Keratinocyte (primary cell): ENCODE measurements at places on chromosomes 3 and 15. TPM values are rescaled to one million over a fixed set of nuclear protein-coding genes. Genes with fewer than 3 reads are reported as not detected.
A peak's percentile ranks its signal among the peaks of the same experiment; 100 is the strongest.

NRROS gene
- 0.02 to 0.05 TPM (median 0.03 TPM) in 3 replicates for polyA plus RNA-seq

PP2D1 gene
- polyA plus RNA-seq = not detected in 3 replicates

B3GALNT1 gene
- 2.3 to 5.0 TPM (median 3.6 TPM) in 3 replicates for polyA plus RNA-seq

MRPL47 gene
- polyA plus RNA-seq = 39.0 to 80.8 TPM (median 45.1 TPM) in 3 replicates

- H3K4me1 ChIP-seq = no peaks in the 10 kb centered on the region
- DNase-seq = no peak
- H3K36me3 ChIP-seq = no peaks in the 10 kb centered on the region
Observed at GRCh38 chr3:3353153-3353552, 173.7 kb upstream of the CRBN start.

DNA sequence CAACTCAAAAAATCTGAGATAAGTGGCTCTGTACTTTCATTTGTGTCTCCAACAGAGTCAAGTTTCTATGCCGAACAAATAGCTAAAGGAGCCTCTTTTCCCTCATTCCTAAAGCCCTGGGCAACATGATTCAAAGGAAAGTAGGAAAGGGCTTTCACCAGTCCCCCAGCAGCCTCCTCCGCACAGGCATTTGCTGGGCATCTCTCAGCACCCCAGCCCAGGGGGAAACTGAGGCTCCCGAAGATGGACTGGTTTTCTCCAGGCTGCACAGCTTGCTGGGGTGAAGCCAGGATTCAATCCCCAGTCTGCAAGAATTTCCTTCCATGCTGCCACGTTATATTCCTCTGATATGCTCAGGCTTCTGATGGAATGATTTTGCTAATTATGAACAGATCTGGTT is 163.8 kb downstream of the OCA2 start:
- DNase-seq = no peak
- H3K4me1 ChIP-seq = no peaks in the 10 kb centered on the region
- H3K27ac ChIP-seq = no peak overlapping the region
- H3K36me3 ChIP-seq = no peaks in the 10 kb centered on the region

DNA sequence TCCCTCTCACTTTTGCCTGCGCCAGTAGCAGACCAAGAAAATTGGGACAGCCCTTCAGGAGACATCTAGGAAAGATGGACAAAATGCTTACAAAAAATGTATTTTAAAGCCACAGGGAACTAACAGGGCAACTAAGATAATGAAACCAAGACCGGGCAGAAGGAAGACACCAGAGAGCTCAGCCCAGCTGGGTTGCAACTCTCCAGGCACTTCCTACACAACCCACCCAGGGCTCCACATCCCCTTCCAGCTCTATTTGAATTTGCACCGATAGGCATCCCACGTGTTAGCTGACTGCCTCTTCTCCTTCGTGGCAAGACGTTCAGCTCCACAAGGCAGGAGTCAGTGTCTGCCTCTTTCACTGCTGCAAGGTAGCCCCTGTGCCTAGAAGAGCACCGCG is 6.6 kb upstream of the ATP10A start:
- H3K4me1 ChIP-seq = no peaks in the 10 kb centered on the region
- no peak overlapping the region for H3K4me3 ChIP-seq
- no peak for DNase-seq
- H3K27me3 ChIP-seq = no peaks in the 10 kb centered on the region
- no peaks in the 10 kb centered on the region for H3K36me3 ChIP-seq

DNA sequence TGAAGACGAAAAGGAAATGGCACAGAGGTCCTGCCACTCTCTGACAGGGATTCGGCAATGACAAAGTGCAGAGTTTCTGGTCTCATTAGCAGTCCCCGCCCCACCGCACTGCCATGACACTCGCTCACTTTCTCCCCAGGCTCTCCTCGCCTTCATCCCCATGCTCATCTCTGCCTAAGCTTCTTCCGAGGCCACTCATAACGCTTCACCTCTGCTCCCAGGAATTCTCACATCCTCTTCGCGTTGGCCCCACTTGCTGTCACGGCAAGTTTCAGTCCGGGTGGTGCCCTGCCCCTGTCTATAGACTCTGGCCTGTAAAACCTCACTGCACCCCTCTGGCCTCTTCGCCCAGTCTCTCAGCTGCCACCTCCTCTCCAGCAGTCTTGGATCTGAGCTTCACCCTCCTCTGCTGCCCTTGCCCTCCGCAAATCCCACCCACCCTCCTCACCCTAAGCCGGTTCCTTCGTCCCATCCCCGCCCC is 654 bp downstream of the RUBCN start:
- peak overlapping the region; percentile 64 for H3K4me3 ChIP-seq
- peak overlapping the region; percentile 60 for H3K27ac ChIP-seq
- DNase-seq = no peak

DNA sequence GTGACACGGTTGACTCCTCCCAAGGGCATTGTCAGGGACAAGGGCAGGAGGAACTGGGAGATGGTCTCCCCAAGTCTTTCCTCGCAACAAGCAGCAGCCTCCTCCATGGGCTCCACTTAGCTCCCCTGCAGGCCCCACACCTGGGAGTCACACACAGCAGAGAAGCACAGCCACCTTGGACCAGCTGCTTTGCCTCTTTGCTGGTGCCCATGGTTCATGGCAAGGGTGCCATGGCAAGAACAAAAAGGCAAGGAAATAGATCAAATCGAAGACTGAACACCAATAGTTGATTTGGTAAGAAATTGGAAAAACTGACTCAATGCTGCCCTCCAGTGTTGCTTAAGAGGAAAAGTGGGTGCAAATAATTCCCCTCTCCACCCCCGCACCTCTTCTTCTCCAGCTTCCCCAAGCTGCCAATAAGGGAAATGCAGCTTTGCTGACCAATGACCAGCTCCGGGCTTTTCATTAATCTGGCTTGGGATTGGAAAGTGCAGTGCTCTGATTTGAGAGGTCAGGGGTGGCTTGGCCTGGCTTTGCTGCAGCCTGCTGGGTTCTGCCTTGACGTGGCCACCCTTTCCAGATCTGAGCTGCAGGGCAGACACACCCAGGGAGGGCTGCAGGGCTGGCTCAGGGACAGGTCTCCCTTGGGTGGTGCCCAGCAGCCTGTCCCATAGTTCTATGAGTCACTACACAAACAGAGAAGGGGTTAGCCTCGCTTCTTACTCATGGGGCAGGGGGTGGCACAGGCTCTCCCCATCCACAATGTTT is 162.0 kb downstream of the KLF13 start:
- H3K36me3 ChIP-seq = no peaks in the 10 kb centered on the region
- peaks cover 10% of the 10 kb centered on the region for H3K27me3 ChIP-seq
- H3K27ac ChIP-seq = no peak overlapping the region
- no peak overlapping the region for H3K4me3 ChIP-seq
- peaks cover 27% of the 10 kb centered on the region for H3K4me1 ChIP-seq
- DNase-seq = no peak

DNA sequence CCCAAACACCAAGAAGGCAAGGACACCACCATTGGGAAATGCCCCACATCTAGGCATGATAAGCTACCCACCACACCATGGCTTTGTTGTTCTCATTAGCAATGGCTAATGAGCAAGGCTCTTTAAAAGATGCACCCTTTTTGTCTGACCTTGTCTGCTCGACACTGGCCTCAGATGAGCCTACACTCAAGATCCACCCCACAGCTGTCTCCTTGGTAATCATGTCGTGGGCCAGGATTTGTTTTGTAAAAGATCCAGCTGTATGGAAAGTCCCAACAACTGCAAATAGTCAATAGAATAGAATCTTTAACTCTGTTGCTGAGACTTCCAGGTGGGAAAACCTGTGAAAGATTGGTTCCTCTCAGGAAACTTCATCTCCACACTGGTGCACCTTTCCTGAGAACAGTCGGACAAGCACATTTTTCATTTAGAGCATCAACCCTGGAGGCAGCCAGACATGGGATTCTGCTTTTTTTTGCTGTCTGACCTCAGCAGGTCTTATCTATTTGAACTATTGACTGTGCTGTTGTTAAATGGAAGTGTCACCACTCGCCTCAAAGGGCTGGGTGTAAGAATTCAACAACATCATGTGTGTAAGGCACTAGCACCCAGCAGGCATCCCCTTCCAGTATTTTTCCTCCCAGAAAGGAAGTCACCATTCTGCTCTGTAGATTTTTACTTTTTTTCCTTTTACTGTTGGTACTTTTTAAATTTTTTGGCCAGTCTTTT is 35.5 kb downstream of the DUT start:
- H3K4me3 ChIP-seq = no peak overlapping the region
- no peaks in the 10 kb centered on the region for H3K27me3 ChIP-seq
- H3K4me1 ChIP-seq = no peaks in the 10 kb centered on the region

DNA sequence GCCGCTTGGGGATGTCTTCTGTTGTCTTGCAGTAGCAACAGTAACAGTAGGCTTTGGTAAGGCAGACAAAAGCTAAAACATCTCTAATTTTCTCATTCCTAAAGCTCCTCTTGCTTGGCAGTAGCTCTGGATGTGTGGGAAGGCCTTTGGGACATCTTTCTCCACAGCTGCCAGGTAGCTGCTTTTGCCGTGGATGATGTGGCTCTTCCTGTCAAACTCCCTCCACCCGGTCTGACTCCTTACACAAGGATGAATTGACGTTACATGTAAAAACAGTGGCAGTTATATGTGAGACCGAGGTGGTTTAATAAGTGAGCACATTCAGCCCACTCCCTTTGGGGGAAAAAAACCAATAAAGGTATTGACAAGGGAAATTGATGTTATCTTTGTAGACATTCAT is 309.1 kb downstream of the TUSC7 start:
- H3K27ac ChIP-seq = no peak overlapping the region
- H3K4me3 ChIP-seq = no peak overlapping the region
- H3K27me3 ChIP-seq = no peaks in the 10 kb centered on the region
- DNase-seq = no peak
- H3K36me3 ChIP-seq = no peaks in the 10 kb centered on the region

DNA sequence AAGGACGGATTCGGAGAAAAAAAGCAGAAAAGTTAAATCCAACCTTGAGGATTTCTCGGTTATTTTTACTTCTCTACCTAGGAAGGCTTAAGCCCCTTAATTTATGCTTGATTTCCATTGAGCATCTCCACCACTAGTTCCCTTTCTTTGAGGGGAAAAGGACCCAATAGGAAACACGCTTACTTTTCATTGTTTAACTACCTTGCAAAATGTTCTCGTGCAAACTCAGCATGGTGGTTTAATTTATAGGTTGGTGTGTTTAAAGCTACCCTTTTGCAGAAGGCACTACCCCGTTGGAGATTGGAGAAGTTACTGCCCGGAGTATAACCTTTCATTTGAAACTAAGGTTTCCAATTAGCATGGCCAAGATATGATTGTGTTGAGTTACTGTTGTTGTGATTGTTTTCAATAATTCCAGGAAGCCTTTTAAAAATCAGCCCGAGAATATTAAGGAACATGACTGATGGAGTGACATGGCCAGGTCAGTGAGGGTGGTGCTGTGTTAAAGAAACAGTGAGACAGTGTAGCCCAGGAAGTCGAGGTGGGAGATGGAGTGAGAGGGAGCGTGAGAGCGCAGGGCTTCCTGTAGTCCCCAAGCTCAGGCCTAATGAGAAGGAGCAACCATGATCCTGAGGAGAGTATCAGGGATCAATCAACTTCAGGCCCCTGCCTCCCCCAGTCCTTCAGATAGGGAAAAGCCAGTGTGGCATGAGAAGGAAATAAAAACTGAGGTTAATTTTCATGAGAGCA is 76.6 kb downstream of the AQP9 start:
- peaks cover 6% of the 10 kb centered on the region for H3K4me1 ChIP-seq
- no peaks in the 10 kb centered on the region for H3K36me3 ChIP-seq
- no peaks in the 10 kb centered on the region for H3K27me3 ChIP-seq
- no peak for DNase-seq
- no peak overlapping the region for H3K4me3 ChIP-seq

- no peak for DNase-seq
- H3K4me1 ChIP-seq = peaks cover 26% of the 10 kb centered on the region
Observed at GRCh38 chr3:69182588-69183316, 60.4 kb upstream of the LMOD3 start.

DNA sequence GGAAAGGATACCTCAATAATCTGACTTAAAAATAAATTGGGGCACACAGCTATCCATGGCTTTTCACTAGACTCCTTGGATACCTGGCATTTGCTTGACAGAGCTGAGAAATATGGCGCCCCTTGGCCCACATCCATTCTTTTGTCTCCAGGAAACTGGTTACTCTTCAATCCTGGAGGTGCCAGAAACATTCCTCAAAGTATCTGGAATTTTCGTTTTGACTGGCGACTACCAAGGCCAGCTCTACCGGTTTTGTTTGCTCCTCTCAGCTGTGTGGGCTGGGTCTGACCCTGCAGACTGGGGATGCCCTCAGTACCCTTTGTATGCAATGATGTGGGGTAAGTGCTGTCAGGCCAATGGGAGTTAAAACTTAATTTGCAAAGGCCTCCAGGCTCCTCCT is 27.0 kb downstream of the KATNBL1 start:
- no peak overlapping the region for H3K4me3 ChIP-seq
- no peak for DNase-seq
- no peak overlapping the region for H3K27ac ChIP-seq
- H3K27me3 ChIP-seq = no peaks in the 10 kb centered on the region
- H3K4me1 ChIP-seq = peaks cover 3% of the 10 kb centered on the region

DNA sequence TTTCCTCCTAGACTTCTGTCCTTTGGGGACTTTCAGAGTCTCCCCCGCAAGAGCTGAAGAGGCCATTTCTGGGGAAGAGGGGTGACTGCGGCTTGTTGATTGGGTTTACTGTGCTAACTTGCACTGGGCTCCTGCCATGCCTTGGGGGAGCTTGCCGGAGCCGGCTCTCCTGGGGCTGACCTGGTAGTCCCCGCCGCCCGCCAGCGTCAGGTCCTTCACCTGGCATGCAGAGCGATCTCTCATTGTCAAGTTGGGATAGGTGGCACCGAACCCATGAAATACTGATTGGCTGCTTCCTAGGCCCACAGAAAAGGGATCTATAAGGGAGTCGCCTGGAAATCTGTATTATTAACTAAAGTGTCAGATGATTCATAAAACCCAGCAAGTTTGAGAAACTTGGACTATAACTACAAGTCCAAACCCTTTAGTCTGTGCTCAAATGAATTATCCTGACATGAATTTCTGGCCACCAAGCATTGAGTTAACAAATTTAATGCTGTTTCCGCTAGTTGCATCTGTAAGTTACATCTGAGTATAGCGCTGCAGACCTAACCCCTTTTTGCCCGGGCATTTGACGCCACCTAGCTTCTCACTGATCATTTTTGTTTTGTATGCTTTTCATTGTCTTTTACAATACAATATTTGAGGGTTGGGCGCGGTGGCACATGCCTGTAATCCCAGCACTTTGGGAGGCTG is 607 bp upstream of the IMP3 start:
- H3K36me3 ChIP-seq = no peaks in the 10 kb centered on the region
- peak overlapping the region; percentile 68 for H3K4me3 ChIP-seq
- DNase-seq = no peak
- H3K27me3 ChIP-seq = no peaks in the 10 kb centered on the region
- H3K4me1 ChIP-seq = peaks cover 10% of the 10 kb centered on the region
- peak overlapping the region; percentile 93 for H3K27ac ChIP-seq

- DNase-seq = no peak
- H3K27me3 ChIP-seq = no peaks in the 10 kb centered on the region
- no peaks in the 10 kb centered on the region for H3K36me3 ChIP-seq
- no peak overlapping the region for H3K27ac ChIP-seq
- peaks cover 4% of the 10 kb centered on the region for H3K4me1 ChIP-seq
Observed at GRCh38 chr3:120203016-120203415, 82.0 kb downstream of the GPR156 start.
